ENCODE measurements at places on chromosomes 3 and 15.

DNA sequence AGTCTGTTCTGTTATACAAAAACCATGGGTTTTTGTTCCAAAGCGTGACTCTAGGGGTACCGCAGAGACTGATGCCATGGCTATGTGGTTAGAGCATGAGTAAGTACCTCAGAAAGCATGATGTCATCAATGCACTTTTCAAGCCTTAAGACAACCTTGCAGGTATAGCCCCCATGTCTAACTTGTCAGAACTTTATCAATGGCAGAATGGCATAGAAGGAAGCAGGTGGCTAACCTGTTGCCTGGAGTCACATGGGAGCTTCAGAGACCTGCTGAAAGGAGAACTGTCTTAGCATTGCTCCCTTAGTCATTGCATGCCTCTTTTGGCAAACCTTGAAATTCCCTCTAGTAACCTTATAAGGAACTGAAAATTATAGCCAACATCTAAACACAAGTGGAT lies 52.5 kb downstream of the EOMES start:
- DNase-seq = no peak

DNA sequence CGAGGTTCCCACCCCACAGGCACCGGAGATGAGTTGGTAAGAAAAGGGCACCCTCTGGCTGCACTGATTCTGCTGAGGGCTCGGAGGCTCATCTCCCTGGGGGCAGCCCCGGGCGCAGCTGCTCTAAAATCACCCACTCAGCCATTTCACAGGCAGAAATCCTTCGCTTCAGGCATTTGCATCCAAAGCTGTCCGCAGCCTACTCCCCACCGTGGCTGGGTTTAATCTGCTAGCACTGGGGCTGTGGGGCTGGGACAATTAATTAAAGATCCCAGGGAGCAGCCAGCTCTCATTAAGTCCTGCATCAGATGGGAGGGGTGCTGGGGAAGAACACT lies 104.3 kb upstream of the PRR20G start:
- DNase-seq = no peak

DNA sequence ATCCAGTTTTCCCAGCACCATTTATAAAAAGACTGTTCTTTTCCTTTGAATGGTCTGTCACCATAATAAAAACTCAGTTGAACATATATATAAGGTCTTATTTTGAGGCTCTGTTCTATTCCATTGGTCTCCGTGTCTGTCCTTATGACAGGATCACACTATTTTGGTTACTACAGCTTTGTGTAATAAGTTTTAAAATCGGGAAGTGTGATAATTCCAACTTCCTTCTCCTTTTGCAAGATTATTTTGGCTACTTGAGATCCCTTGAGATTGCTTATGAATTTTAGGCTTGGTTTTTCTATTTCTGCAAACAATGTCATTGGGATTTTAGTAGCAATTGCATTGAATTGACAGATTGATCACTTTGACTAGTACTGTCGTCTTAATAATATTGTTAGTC lies 35.7 kb downstream of the SACM1L start:
- DNase-seq = no peak

GRCh38 chr3:108477511-108478147 lies 32.8 kb downstream of the MYH15 start:
- peak; percentile 65 for DNase-seq

DNA sequence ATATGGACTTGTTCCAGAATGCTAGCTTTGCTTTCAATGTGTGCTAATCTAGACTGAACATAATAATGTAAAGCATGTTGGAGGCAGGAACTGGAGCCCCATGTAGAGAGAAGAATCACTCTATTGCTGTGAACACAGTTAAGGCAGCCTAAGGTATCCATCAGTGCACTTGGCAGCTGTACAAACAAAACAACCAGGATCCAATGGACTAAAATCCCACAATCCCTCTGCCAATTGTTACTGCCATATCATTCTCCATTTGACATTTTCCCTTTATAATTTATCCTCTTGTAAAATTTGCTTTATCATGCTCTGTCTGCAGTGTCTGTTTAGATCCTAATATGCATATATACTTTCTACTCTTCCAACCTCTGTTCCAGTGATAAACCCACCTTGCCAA lies 756.8 kb upstream of the LMCD1 start:
- no peak for DNase-seq

DNA sequence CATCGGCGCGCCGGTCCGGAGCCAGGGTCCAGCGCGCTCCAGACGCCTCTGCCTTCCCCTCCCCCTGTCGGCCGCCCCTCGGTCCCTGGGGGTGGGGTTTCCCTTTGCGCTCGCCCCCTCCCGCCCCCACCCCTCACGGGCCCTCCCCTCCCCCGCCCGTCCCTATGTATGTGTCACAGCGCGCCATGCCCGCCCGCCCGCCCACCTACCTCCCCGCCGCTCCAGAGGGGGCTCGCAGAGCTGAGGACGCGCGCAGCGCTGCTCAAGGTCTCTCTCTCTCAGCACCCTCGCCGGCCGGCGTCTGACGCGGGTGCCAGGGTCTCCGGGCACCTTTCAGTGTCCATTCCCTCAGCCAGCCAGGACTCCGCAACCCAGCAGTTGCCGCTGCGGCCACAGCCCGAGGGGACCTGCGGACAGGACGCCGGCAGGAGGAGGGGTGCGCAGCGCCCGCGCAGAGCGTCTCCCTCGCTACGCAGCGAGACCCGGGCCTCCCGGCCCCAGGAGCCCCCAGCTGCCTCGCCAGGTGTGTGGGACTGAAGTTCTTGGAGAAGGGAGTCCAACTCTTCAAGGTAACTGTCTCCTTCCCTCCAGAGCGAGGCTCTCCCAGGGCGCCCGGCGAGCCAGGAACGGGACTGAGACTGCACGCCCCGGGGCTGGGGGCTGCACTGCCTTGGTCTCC lies at the start of gene ACAN:
TSS of gene ACAN (plus strand) at position 196 of the 679 bp plus-strand sequence. CDS start 32,771 bp downstream, outside the sequence.
- no peak for DNase-seq

GRCh38 chr15:67840749-67841512 lies 1.1 kb upstream of the RNU6-1 start:
- peak; percentile 43 for DNase-seq

DNA sequence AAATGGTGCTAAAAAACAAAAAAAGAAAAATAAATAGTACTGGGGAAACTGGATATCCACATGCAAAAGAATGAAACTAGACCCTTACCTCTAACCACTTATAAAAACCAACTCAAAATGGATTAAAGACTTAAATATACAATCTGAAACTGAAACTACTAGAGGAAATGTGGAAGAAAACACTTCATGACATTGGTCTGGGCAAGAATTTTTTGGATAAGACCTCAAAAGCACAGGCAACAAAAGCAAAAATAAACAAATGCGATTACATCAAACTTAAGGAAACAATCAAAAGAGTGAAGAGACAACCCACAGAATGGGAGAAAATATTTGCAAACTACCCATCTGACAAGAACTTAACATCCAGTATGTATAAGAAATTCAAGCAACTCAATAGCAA lies 6.4 kb downstream of the IFT57 start:
- DNase-seq = no peak

- DNase-seq = no peak
These were observed 196.2 kb downstream of the TUSC7 start for GRCh38 chr3:116905794-116906193.

DNA sequence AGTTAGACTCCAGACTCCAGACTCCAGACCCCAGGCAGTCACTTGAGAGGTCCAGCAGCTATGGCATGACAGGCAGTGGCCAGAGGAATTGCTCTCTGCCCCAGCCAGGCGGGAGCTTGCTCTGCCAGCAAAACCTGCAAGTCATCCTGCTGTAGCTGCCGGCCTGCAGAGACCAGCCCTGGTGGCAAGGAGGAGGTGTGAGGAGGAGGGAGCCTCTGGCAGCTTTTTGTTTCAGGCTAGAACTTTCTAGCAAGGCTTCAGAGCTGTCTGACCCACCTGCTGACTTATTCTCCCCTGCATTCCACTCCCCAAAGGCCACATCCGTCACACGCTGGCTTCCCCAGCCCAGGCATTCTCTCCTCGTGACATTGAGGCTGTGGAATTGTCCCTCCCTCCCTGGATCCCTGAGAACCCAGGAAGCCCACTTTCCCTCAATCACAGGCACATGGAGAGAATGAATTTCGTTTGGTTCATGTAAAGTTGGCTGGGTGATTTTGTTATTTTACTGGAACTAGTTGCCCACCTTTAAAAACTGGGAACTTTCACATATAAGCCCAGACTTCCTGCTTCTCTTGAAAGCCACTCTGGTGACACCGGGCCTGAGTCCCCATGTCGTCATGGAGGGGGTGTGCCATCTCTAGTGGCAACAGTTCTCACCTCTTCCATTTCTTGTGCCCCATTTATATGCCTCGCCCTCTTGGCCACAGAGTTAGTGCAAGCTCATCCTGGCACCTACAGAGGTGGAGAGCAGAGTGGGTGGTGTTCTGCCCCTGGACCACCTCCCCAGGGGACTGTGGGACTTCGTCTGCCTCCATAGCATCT lies 82.7 kb downstream of the ABHD5 start:
- DNase-seq = no peak

GRCh38 chr15:89556413-89557262 lies 18.6 kb upstream of the TICRR start:
- peak; percentile 41 for DNase-seq

DNA sequence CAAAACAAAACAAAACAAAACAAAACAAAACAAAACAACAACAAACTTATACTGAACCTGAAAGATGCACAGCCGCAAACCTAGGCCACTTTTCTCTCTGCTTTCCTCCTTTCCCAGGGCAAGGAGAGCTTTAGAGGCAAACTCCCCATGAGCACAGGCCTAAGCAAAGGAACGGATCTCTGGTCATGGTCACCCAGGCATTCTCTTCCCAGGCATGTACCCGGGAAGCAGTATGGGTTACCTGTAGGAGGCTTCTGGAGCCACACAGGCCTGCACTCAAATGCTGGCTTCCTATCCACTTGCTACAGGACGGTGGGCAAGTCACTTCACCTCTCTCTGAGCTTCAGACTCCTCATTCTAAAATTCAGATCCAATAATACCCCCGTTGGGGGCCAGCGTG lies 171.8 kb downstream of the SMAD6 start:
- DNase-seq = no peak

DNA sequence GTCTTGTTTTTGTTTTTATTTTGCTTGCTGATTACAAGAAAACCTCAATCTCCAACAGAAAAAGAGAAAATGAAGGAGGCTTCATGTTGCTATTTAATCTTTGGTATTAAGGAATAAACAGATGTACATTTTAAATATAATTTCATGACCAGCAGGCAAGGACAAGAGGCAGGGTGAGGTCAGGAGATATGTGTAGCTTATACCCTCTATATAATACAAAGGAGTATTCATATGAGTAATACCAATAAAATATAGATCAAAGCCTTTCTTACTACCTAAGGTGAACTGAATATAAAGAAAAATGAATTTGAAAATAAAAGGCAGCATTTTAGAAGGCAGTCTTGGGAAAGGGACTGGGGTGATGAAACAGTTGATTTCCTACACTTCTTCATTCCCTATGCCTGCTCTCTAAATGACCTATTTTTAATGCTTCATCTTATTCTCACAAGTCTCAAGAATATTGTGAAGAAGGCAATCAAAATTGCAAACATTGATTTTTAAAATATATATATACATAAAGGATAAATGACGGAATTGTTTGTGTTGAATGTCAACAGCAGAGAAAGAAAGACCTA lies 8.6 kb upstream of the CBLB start:
- DNase-seq = no peak

- no peak for DNase-seq
These were observed 6.1 kb upstream of the SLC25A38 start for GRCh38 chr3:39376959-39377634.

GRCh38 chr3:99505200-99505599 lies 133.2 kb upstream of the COL8A1 start:
- DNase-seq = no peak

GRCh38 chr15:91522605-91523332 lies 330.7 kb upstream of the SLCO3A1 start:
- no peak for DNase-seq

GRCh38 chr3:136351351-136351750 lies 101.2 kb downstream of the PCCB start:
- DNase-seq = no peak

GRCh38 chr3:105093371-105094252 lies 273.1 kb upstream of the ALCAM start:
- no peak for DNase-seq

GRCh38 chr15:45287390-45287956 lies 35.4 kb downstream of the SLC28A2 start:
- DNase-seq = no peak

DNA sequence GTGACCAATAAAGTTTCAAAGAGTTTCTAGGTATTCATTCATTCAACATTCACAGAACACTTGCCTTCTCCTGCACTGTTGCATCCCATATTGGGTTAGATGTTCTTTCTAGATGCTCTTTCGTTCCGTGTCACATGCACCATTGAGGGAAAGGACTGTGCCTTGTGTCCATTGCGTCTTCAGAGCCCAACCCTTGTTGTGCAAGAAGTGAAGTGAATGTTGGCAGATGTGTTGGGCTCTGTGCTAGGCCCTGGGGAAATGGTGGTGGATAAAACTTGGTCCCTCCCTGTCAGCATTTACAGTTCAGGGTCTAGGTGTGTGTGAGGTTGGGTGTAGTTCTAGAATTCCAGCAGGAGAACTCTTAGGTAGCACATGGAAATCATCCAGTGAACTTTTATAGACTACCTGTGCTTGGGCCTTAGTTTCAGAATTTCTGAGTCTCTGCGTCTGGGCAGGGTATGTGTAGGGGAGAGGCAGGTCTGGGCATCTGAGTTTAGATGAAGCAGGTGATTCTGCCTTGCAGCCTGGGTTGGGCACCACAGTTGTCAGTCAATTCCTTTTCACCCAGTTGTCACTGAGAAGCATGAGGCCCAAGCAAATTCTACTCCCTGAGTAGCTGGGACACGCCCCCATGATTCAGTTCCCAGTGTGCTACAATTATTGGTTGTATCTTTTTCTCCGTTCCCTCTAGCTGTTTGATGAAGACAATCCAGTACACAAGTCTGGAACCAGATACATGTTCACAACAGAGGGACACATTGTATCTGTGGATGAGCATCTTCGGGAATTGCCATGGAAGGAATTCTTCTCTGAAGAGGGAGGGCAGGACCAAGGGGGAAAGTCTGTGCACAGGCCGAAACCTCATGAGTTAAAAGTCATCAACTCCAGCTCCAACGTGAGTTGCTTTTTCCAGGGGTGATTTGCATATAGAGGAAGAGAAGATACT lies 25.4 kb downstream of the EDEM1 start:
- DNase-seq = no peak

DNA sequence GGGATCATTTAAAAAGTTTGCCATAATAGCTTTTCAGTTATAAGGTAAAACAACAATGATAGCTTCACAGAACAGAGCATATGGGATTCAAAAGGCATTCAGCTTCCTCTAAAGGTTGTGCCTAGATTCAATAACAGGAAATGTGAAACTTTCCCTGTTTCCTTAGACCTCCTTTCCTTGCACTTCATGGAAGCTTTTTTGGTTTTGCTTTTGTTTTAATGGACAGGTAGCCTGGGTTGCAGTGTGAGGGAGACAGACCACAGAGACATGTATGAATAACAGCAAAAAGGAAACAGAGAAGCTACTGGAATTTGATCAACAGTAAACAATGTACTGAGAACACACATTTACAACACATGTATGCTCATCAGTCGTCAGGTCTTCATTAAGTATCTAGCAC lies 2.3 kb upstream of the TNFAIP8L3 start:
- no peak for DNase-seq

GRCh38 chr3:78015856-78016255 lies 976.0 kb downstream of the ROBO2 start:
- DNase-seq = no peak

- no peak for DNase-seq
These were observed 41.2 kb downstream of the LIPC start for GRCh38 chr15:58472821-58473581.

Measured in left colon (tissue), 2 donors.